ENCODE measurements at places on chromosomes 1 and 21.

GRCh38 chr1:32464716-32465577, at the start of gene ZBTB8B:
Gene ZBTB8B, plus strand, starts transcription at chr1:32465072. Its CDS starts 5,553 bp downstream, at chr1:32470625.
- no peak for DNase-seq

DNA sequence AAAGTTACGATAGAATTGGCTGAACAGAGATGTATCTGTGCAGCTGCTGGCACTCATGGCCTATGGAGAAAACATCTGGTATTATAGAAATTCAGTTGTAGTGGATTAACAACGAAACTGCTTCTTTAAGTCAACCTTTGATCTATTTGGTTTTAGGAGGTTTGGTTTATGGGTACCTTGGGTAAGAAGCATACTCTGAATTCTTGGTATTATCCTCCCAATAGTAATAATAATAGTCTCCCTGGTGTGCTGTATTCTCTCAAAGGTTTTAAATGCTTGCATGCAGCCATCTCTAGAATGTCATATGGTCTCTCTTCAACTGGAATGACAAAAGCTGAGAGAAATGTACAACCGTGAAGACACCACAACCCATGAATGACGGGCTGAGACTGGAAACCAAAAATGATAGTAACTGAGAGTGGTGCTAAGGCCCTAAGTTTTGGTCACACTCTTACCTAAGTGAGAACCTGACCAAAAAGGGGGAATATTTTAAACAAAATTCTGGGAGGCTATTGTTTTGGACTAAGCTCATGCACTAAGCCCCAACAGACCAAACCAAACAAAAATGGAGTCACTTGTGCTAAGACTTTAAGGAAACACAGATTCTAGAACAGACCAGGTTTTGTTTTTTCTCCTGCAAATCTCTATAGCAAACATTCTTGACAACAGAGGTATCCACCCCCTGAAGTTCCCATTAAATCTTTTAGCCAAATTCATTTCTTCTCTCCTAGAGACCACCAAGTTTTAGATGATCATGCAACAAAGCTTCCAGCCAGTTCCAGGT, 17.6 kb upstream of the TMEM61 start:
- no peak for DNase-seq

- DNase-seq = no peak
Measured at GRCh38 chr1:173903827-173904531, 13.1 kb downstream of the SERPINC1 start.

DNA sequence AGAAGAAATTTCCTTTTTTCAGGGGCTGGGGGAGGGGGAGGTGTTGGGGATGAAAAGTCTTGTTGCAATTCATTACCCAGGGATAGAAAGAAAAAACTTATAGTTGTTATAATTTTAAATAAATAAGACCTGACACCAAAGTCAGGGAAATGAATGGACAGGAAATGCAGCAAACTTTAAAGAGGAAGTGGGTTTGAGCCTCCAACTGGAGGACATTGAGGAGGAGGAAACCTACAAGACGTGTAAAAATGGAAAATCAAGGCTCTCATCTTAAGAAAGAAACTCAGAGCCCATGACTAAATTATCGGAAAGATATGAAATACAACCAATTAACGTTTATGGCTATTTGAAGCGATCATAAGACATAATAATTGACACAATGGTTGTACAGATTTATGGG, 54.4 kb downstream of the NIBAN1 start:
- peak; percentile 32 for DNase-seq

DNA sequence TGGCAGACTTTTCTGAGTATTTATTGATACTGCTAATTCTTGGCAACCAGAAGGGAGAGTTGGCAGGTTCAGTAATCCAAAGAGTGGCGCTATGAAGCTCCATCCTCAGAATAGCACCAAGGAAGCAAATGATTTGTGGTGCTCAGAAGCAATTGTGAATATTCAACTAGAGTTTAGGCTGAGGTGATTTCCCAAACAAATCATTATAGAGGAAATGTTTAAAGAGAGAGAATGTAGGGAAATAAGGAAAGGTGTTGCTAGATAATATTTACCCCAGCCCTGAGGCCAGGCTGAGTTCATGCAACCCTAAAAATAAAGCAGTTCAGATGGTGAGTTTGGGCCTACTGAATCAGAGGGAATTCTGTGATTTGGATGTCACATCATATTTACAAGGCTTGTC, 363.4 kb upstream of the PLXNA2 start:
- no peak for DNase-seq

- peak; percentile 47 for DNase-seq
Measured at GRCh38 chr1:157969697-157970485, 23.6 kb upstream of the KIRREL1 start.

GRCh38 chr1:50936321-50936720, 23.7 kb downstream of the FAF1 start:
- DNase-seq = no peak

GRCh38 chr21:35504277-35504676, 455.2 kb upstream of the RUNX1 start:
- no peak for DNase-seq

DNA sequence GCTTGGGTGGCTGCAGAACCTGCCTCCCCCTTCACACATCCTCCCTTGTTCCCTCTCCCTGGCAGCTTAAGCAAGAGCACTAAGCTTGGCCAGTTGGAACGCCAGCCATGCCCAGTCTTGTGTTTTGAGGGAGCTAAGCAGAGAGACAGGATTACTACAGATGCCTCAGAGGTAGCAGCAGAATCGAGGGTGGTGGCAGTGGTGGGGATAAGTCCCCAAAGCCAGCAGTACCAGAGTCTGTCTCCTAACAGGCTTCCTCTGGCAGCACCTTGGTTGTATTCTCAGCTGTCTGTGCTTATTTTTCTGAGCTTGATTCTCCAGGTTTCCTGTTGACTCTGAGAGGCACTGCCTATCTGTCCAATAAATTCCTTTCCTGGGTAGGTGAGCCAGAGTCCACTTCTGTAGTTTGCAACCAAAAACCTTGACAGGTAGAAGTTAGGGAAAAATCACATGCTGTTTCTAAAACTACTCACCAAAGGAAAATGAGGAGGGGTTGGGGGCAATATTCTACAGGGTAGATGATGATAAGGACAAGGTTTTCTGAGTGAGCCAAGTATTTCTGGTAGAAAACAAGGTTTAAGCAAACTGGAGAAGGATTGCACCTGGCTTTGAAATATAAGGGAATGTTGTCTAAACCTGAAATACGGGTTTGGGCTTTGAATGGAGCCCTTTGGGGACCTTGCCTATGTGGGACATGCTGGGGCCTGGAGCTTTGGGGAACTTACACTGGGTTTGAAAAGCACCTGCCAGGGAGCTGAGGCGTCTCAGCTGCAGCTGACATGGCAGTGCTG, 100.8 kb downstream of the PBX1 start:
- DNase-seq = no peak

DNA sequence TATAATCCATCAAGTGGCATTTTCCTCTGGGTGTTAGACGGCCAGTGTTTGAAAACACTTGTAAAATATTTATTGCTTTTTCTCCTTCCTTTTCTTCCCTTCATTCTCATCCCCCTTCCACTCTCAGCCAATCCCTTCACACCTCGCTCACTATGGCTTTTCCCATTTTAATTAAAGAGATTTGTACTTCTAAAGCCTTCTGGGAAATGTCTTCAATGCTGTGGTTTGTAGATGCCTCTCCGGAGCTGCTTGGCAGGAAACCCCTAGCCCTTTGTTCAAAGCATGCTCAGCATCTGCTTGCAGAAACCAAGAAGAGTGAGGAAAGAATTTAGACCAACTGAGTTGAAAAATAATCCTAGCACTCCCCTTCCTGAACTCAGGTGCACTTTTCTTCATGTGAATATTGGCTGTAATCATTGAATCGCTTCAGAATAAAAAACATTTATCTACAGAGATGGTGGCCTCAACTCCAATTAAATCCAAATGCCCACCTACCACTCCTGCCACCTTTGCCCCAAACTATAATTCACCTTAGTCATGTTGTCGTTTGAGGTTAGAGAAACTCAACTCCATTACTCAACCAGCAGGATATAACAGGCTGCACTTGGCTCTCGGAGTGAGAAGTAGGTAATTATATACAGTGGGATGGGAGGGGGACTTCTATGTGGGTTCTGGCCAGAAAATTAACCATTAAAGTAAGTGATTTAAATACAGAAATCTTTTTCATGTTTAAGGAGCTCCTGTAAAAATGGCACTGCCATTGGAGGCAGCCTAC, 659.4 kb upstream of the CAMK1G start:
- no peak for DNase-seq

DNA sequence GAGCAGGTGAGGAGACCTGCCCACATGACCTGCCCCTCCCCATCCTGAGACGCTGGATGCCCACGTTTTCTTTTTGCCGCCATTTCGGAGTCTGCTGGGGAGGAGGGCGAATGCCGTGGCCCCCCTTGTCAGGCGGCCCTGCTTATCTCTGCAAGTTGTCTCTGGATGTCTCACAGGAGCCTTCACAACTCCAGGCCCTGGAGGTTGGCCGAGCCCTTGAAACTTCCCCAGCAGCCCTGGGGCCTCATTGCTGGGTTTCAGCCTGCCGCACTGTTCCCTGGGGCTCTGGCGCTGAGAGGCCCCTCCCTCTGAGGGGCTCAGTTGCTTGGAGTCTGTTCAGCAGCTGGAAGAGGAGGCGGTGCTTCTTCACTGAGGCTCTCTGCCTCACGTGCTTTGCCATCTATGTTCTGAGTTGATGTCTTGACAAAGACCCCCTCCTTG, 29.8 kb upstream of the ZBTB21 start:
- DNase-seq = no peak

DNA sequence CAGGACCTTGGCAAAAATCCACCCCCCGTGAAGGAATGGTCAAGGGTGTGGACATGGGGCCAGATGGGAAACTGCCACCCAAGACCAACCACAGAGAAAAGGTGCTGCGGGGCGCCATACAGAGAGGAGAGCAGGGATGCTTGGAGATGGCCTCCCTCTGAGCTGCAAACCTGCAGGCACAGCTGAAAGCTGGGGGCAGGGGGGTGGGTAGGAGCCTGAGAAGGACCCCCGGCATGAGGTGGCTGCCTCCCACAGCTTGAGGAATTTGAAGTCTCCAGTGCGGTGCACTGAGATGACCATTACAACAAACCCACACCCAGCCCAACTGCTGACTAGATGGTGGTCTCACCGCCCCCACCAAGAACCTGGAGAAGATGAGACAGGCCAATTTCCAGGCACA, 84.8 kb downstream of the WDR4 start:
- no peak for DNase-seq

- no peak for DNase-seq
Measured at GRCh38 chr1:101388904-101389546, 152.2 kb downstream of the S1PR1 start.

DNA sequence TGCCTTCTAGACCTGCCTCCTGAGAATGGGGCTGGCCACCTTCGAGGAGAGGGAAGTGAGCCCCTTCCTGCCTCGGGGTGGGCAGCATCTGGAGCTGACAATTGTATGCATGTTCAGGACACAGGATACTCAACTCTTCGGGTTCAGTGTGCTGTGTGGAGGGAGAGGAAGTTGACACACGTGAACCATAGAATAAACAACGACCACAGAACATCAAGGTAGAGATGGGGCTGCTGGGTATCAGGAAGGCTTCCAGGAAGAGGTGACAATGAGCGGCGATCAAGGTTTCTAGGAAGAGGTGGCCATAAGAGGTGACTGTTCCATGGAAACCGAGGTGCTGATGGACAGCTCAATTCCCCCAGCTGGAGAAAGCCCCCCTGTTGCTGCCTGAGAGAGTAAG, 22.0 kb downstream of the UBIAD1 start:
- no peak for DNase-seq

DNA sequence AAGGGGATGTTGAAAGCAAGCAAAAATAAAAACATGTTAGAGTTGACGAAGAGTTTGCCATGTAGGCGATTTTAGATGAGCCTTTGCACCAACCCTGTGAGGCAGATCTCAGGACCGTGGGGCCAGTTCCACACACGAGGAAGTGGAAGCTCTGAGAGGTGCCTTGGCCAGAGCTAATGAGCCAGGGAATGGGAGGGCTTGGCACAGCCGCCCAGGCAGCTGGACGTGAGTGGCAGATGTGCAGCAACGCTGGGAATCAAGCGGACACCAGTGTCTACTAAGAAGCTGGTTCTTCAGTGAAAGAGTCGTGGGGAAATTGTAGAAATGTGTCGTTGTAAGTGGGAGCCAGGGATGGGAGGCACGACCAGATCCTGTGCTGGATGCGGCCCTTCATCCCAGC, 58.9 kb upstream of the COL6A1 start:
- DNase-seq = no peak

DNA sequence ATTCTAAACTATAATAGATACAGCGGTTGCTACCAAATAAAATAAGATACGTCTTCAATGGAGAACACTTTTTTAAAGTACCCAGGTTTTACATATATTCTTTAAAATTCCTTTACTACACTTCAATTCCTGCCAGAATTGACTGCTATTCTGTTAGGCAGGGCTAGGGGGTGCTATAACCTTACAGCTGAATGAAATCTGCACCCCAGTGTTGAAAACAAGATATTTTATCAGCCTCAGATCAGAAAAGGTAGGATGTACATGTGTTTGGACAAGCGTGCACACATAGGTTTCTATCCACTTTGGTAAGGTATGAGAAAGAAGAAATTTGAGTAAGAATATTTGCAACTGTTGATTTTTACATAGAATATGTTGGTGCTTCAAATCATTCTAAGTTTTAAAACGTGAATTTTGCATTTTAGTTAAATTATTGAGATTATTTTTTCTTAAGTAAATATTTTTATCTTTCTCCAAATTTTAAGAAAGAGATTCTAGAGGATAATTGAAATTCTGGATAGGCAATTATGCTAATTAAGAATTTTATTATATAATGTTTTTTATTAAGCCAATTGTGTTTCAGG, 490.8 kb upstream of the ADGRL4 start:
- DNase-seq = peak; percentile 7

GRCh38 chr1:76227621-76228020, 153.1 kb downstream of the ST6GALNAC3 start:
- peak; percentile 10 for DNase-seq

GRCh38 chr1:242201090-242201489, 202.2 kb upstream of the MAP1LC3C start:
- no peak for DNase-seq

DNA sequence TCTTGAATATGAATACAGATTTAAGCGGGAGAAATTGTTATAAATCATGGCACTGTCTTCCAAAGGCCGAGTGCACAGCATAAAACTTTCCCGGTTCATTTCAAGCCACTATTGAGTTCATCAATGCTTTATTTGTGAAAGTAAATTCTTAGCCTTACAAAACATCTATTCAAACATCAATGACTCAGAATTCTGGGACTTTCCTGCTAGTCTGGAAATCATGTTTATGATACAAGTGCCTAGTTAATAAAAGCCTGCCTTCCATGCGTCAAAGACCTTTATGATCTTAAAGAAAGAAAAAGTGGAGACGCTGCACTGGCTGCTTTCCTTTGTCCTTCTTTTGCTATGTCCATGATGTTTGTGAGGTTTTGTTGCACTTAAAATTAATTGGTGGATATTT, 137.7 kb downstream of the SETD4 start:
- DNase-seq = peak; percentile 33

GRCh38 chr1:89037186-89037585, 14.5 kb upstream of the GBP3 start:
- DNase-seq = no peak

DNA sequence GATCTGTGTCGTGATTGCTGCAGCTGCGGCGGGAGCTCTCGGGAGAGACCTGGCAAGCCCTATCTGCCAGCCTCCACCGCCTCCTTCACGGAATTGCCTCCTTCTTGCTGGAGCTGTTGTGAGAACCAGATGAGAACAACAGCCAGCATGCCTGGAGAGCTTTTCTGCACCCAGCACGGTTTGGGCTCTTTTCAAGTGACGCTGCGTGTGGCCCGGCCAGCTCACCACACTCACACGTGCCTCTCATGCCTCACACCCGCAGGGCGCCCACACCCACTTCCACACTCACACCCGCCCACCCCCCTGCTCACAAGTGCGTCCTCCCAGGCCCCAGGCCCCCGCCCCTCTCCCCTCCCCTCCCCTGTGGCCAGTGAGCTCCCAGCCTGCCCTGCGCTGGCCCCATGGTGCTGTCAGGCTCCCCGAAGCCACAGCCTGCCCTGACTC, 135.7 kb upstream of the RUNX3 start:
- DNase-seq = no peak

- DNase-seq = peak; percentile 72
Measured at GRCh38 chr1:24641646-24642151, 1.4 kb upstream of the SRRM1 start.
